Activated CD4-positive, alpha-beta T cell treated with anti-CD3 and anti-CD28 coated beads for 1 hour (primary cell): ENCODE measurements at places on chromosomes 13 and 19.

DNA sequence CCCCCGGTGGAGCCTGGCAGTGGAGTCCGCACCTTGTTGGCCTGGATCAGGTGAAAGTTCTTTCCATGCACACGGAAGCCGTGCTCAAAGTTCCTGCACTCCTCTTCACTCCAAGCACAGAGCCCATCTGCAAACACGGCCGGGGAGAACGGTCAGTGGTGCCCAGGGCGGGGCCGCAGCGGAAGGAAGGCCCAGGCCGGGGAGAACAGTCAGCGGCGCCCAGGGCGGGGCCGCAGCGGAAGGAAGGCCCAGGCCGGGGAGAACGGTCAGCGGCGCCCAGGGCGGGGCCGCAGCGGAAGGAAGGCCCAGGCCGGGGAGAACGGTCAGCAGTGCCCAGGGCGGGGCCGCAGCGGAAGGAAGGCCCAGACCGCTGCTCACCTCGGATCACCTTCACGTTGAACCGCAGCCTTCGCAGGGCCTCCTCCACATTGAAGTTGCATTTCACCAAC, 20.6 kb upstream of the PLPP2 start:
- DNase-seq, result no peak

- DNase-seq, result no peak
These were observed 32.5 kb downstream of the MCF2L start for GRCh38 chr13:113001241-113002140.

DNA sequence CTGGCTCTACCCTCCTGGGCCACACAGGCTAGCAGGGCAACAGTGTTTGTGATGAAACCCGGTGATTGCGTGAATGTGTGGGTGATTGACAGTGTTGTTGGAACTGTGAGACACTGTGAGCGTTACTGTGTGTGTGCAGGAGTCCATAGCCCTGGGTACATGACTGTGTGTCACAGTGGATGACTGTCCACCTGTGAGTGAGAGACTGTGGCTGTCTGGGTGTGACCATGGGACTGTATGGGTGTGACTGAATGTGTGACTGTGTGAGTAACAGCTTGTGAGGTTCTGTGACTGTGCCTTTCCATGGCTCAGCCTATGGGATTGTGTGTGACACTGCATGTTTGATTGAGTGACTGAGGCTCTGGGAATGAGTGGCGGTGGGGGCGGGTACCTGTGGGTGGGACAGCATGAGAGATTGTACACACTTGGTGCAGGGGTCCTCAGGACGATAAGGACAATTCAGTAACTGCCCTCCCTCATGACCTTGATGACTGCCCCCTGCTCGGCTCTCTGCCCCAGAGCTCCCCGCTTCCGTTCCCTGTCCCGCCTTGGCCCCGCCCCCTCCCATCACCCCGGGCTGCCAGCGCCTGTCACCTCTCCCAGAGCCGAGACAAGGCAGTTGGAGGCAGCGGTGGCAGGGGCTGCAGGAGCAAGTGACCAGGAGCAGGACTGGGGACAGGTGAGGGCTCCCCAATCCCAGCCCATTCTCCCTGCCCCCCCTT, at the start of gene GIPR:
GIPR (plus strand) TSS at position 602 of the 722 bp plus-strand sequence. CDS start 1,300 bp downstream, outside the sequence.
- peak; percentile 35 for DNase-seq

DNA sequence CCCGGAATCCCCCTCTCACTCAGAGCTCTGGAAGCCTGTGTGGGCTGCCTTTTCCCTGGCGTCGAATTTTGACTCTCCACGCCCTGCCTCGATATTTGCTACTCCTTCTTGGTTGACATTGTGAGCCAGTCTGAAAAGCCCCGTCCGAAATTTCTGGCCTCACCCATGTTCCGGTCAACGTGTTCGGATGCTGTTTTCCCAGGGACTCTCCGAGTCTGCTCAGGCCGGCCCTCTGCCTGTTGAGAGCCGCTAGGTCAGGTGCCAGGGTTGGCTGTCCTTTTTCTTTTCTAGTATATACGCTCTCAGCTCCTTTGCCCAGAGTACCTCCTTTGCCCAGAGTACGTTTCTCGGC, 6.8 kb upstream of the DGKH start:
- DNase-seq, result no peak

GRCh38 chr19:435056-435706, 25.7 kb downstream of the SHC2 start:
- no peak for DNase-seq

DNA sequence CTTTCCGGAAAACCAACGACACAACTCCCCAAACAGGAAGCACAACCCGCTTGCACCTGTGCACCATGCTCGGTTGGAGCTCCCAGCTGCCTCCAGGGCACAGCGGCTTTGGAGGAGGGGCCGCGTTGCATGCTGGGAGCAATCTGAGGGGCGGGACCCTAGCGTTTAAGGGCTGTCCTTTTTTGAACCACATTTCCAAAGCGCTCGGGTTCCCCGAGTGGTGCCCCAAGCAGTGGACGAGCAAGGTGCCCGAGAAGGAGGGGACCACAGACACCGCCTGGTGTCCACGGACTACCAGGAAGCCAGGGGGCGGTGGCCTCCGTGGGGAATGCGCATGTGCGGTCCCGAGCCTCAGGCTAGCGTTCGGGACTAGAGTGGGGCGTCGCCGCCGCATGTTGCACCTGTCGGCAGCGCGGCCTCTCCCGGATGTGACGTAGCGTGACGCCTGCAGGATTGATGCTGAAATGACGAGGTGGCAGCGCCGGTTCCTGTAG, 11.9 kb upstream of the ZNF57 start:
- DNase-seq, result peak; percentile 45

DNA sequence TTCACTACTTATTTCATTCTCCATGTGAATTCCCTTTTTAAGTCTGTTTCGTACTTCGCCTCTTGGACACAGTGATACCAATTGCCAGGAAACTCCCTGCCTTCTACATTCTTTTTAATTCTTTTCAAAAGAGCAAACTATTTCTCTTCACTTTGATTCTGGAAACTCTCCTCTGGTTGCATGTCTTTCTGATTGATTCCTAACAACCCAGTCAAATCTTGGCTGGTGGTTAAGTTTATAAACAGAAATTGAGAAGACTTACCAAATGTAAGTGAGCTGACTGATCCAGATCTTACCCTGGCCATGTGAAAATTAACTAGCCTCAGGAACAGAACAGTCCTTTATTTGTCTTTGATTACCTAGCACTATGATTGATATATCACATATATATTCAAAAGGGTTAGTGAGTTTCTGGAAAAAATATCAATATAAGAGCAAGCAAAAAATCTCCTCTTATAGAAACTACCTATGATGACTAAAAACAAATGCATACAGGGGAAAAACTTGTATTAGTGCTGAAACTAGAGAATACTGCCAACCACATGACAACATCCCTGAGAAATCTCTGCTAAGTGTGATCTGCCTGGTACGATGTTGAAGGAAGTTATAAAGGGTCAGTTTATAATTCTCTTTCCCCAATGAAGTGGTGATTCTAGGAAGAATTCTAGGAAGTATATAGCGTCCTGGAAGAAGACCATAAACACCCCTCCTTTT, 152.6 kb upstream of the HTR2A start:
- DNase-seq, result no peak

- DNase-seq, result no peak
These were observed 36.0 kb upstream of the SERP2 start for GRCh38 chr13:44337581-44337980.

DNA sequence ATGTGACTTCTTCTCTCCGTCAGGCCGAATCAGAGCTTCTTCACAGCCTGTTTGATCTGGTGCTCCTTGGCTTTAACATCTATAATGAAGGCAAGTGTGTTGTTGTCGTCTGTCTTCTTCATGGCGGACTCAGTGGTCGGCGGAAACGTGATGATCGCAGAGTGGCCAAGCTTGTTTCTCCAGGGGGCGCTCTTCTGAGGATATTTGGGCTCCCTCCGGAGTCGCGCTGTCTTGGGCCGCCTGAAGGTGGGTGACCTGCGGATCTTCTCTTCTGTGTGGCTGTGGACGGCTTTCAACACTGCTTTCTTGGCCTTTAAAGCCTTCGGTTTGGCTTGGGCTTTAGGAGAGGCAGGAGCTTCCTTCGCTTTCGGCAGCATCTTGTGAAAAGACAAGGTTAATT, 9.8 kb downstream of the TPRX1 start:
- no peak for DNase-seq

DNA sequence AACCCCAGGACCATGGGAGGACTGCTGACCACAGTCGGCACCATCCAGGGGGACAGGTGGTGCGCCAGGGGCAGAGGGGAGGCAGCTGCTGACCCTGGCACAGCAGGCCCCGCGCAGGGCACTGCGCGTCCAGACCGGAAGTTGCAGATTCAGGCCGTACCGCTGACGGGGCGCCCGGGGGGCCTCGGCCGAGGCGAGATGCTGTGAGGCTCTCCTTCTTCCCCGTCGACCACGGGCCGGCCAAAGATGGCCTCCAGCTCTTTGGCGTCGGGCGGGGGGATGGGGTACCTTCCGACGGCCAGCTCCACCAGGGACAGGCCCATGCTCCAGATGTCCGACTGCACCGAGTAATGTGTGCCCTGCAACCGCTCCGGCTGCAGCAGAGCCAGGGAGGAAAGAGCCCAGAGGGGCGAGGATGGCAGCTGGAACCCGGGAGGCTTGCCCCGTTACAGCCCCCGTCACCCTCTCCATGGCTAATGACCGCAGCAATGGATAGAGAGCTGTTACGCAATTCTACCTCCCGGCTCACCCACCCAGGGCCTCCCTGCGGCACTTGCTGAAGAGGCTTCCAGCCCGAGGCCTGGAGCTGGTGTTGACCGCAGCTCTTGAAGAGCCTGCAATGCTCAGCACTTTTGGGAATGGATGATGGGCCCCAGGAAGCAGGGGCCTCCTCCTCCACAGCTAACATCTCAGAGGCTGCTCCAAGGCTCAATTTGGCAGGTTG, 24.7 kb downstream of the MAP2K2 start:
- no peak for DNase-seq

GRCh38 chr13:113599391-113599790, 14.8 kb downstream of the TFDP1 start:
- DNase-seq, result no peak

GRCh38 chr13:96794669-96795068, 199.6 kb downstream of the OXGR1 start:
- DNase-seq, result no peak

DNA sequence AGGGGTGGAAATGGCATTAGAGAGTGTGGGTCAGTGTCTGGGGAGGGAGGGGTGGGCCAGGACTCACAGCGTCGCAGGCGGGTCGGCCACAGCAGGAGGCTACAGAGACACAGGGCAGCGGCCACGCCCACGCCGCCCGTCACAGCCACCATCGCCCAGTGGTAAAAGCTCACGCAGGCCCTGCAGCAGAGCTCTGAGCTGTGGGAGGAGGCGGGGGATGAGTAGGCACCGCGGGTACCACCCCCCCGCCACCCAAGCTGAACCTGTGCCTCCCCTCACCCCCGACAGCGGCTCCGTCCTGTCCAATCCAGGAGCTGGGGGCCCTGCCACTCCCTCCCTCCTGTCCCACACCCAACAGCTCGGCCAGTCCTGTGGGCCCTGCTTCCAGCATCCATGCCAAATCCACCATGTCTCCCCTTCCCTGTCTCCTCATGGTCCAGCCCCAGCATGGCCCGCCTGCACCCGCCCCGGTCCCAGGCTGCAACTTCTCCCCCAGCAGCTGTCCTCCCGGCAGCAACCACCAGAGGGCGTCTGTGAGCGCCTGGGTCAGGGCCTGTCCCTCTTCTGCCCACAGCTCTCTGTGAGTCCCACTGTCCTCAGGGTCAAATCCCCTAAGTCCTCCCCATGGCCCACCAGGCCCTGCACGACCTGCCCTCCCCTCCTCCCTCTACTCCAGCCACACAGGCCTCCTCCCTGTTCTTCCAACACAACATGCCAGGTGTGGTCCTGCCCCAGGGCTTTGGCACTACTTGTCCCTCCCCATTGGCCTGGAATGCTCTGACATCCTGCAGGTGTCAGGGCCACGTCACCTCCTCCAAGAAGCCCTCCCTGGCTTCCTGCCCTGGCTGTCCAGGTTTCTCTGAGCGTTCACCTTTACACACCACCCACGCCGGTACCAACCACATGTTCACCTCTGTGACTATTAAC, 6.0 kb downstream of the TEKTIP1 start:
- DNase-seq, result peak; percentile 66

- DNase-seq, result no peak
These were observed 29.9 kb downstream of the ATP7B start for GRCh38 chr13:51981355-51981754.

GRCh38 chr13:36438594-36439483, 6.5 kb downstream of the CCNA1 start:
- no peak for DNase-seq

GRCh38 chr13:97179501-97179900, 42.6 kb upstream of the MBNL2 start:
- no peak for DNase-seq

- DNase-seq, result no peak
These were observed 16.5 kb downstream of the C2CD4C start for GRCh38 chr19:392375-392970.

DNA sequence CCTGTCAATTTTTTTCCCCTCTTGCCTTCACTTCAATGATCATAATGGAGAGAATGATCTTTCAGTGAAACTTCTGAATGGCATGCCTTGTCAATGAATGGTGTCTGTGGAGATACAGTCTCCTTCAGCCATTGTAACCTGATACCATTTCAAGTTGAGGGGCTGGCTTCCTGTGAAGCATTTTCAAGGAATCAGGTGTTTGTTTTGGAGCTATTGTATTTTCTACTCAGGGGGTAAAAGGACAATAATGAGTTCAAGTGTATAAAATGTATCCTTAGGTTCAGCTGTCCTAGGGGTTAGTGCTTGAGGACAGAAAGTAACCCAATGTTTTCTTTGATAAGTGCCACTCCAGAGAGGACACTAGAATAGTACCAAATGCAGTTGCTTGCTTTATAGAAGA, 23.8 kb upstream of the CBY2 start:
- DNase-seq, result no peak

- DNase-seq, result no peak
These were observed 93.3 kb upstream of the SLC15A1 start for GRCh38 chr13:98845742-98846141.

DNA sequence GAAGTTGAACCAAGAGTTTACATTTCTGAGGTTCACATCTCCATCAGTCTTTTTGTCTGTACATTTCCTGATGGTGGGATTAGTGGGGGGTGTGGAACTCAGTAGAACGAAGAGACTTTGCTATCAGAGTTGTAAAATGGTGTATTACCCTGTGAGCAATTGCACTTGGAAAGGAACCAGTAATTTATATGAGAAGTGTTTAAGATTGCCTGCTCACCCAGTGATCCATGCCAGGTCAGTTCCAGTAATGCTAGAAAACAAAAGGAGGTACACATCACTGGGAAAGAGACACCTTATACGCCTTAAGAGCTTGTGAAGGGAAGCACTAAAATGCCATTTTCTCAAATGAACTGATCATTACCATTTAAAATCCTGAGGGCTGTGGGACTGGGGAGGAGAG, 7.5 kb upstream of the DACH1 start:
- no peak for DNase-seq

GRCh38 chr13:27636589-27637288, 15.0 kb downstream of the POLR1D start:
- DNase-seq, result no peak

- DNase-seq, result peak; percentile 49
These were observed 1.5 kb downstream of the RGCC start for GRCh38 chr13:41458761-41459431.
